ENCODE measurements at places on chromosomes 1 and 21.

- DNase-seq, result no peak
These were observed 485.4 kb downstream of the AMY1C start for GRCh38 chr1:104235141-104235540.

DNA sequence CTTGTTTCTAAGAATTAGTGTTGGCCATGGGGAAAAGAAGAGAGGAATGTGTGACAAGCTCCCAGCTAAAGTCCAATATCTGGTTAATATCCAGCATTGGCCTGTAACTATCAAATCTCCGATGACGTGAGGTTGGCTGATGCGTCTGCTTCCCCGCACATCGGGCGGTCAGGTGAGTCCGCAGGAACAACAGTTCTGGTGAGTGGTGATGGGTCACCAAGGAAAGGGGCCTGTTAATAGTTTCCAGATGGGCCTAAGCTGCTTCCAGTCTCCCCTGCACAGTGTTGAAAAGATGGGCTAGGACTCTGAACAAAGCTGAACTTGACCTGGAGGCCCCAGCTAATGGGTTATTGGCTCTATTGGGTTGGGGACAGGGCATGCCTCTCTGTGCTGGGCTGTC, 193.1 kb upstream of the EDN2 start:
- DNase-seq, result no peak

DNA sequence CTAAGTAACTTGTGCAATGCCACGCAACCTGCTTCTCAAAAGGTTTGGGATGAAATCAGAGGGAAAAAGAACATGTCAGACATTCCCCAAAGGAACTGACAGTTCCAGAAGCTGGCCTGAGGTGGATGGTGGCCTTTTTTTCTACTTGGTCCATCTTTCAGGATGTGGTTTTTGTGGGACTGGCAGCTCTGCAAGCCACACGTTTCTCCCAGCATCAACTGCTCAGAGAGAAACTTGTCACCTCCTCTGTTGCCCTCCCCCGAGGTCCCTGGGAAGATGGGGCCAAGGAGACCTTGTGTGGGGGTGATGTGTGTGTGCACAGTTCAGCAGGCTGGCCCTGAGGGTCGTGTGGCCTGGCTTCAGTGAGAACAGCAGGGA, 2.5 kb upstream of the DHRS3 start:
- DNase-seq, result no peak

DNA sequence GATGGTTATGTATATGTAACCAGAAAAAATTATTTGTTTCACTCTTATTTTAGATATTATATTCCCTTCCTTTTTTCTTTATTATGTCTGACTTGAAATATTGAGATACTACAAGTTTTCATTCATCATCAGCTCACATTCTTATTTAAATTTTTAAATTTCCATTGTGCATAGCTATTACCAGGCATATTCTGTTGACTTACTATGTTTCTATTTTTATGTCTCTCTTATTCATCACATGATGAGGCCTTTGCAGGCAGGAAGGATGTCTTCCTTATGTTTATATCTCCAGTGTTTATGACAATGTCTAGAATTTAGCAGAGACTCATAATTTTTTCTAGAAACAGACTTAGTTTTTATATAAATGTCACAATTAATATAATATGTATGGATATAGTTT, 221.9 kb upstream of the KCTD3 start:
- DNase-seq, result no peak

DNA sequence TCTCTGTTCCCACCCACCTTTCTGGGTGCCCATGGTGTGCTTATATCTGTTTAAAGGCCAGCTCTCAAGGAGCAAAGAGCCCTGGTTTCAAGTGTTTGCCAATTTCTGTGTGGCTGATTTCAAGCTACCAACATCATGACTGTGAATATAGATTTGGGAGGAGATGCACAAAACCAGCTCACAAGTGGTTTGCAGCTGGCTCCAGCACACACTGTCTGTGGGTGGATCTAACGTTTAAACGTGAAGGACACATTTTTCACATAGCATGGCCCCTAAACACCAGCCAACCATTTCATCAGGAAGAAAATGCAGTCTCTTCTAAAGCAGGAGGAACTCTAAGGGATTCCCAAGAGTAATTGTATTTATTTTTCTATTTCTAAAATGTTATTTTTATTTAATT, 65.2 kb downstream of the FCRL5 start:
- DNase-seq, result no peak

DNA sequence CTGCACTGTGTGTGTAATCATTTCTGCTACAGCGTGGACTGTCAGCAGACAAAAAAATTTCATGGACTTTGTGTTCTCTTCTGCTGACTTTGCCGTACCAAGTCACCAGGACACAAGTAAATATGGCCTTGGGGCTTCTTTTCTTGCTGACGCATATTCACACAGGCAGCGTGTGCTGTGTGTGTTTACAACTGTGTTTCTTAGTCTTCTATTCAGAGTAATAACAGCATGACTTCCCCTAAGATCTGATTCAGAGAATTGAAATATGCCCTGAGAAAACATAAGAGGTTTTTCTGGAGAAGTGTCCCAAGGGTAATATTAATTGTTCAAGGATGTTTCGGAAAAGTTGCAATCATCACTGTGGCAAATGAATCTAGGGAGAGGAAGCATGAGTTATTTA, 47.1 kb upstream of the DYNLT5 start:
- peak; percentile 88 for DNase-seq

DNA sequence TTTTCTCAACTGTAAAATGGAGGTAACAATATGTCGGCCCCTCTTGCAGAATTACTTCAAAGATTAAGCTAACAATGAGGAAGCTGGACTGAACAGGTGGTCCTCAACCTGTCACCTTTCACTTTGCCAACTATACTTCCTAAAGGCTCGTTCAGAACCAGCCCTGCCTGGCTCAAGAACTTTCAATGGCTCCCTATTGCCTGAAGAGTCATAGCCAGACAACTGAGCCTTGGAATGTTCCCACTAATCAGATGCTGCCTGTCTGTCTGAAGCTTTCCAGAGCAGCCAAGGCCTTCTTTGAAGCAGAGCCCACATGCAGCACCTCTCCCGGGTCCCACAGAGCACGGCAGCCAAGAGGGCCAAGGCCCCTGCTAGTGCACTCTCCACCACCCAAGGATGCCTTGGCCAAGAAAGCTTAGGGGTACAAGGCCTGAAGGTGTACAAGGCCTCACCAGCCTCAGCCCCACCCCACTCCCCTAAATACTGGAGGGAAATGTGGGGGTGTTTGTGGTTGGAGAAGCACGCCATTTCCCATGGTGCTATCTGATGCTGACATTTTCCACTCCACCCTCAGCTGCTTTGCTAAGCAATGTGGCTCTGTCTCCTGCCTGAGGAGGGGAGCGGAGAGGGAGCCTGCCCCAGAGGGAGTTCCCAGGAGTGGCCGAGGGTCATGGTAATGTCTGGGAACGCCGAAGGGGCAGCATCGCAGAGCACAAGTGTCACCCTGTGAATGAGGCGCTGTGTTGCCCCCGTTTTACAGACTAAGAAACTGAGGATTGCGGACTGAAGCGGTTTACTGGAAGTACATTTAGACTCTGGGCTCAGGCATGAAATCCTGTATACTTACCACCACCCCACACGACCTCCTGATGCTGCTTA, 8.2 kb upstream of the LAPTM5 start:
- DNase-seq, result no peak

DNA sequence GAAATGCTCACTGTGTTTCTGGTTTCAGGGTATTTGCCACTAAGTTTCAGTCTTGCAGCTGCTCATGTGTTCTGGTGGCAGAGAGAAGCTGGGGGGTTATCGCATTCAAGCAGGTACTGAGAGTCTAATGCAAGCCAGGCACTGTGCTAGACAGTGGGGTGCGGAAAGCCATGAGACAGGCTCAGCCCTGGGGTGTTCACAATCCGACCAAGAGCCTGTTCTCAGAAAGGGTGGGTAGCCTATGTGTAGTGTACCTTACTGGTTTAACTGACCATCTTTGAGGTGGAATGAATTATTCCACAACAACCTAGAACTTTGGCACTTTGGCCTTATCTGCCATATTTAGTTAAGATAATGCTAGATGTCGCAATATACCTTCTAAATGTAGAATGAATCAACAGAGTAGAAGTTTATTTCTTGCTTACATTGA, 55.3 kb upstream of the ROR1 start:
- DNase-seq, result no peak

- DNase-seq, result no peak
These were observed 56.7 kb upstream of the B3GALT5 start for GRCh38 chr21:39555911-39556590.

DNA sequence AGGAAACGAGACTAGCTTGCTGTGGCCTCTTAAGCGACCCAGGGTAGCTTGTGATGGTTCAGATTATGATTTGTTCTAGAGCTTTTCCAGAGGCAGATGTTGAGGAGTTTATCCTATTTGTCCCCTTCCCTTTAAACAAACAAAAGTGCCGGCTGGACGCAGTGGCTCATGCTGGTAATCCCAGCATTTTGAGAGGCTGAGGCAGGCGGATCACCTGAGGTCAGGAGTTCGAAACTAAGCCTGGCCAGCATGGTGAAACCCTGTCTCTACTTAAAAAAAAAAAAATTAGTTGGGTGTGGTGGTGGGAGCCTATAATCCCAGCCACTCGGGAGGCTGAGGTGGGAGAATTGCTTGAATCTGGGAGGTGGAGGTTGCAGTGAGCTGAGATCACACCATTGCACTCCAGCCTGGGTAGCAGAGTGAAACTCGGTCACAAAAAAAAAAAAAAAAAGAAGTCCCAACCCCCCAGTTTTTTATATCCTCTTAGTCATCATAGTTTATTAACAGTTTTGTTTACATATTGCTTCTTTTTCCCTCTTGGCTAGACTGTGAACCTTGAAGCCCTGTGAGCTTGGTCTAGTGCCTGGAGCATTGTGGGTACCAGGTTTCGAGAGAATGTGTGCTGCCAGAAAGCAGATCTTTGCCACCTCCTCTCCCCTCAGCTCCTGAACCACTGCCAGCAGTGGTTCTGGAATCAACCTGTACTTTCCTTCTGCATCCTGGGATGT, 29.8 kb downstream of the MAPKAPK2 start:
- peak; percentile 79 for DNase-seq

DNA sequence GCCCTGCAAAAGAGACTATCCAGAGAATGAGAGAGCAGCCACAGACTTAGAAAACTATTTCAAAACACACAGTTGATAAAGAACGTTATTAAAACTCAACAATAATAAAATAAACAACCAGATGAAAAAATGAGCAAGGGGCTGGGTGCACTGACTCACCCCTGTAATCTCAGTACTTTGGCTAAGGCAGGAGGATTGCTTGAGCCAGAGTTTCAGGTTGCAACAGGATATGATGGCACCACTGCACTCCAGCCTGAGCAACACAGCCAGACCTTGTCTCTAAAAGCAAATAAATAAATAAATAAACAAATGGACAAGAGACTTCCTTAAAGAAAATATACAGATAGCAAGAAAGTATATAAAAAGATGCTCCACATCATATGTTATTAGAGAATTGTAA, 144.6 kb downstream of the LRRIQ3 start:
- DNase-seq, result peak; percentile 6

- DNase-seq, result no peak
These were observed 4.5 kb downstream of the AJAP1 start for GRCh38 chr1:4658643-4659628.

DNA sequence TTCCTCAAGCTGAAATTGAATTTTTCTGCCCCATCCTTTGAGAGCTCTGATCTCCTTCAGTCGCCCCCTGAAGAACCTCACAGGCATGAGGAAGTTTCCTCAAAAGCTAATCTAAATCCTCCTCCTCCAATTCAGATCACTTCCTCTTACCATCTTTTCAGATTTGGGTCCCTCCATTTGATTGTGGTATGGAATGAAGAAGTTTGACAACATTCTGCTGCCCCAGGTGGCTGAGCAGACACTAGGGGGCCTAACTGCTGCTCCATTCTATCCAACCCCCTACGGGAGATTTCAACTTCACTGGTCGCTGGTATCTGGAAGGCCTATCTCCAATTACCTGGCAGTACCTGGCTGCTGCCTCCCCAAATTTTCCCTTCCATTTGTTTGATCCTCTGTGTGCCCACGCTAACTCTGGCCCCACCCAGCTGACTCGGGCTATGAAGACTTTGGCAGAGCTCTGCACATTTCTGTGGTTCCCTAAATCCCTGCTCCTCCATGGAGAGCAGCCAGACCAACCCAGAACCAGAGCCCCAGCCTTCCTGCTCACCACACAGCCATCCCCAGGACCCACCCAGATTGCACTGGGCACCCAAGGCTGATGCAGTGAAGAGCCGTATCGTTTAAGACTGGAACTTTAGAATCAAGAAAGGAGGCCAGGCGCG, 7.8 kb downstream of the IRF6 start:
- DNase-seq, result no peak

All from ELR (cell line).